ENCODE measurements at places on chromosomes 16 and 17. TPM values are rescaled to one million over a fixed set of nuclear protein-coding genes. Genes with fewer than 3 reads are reported as not detected.

DNA sequence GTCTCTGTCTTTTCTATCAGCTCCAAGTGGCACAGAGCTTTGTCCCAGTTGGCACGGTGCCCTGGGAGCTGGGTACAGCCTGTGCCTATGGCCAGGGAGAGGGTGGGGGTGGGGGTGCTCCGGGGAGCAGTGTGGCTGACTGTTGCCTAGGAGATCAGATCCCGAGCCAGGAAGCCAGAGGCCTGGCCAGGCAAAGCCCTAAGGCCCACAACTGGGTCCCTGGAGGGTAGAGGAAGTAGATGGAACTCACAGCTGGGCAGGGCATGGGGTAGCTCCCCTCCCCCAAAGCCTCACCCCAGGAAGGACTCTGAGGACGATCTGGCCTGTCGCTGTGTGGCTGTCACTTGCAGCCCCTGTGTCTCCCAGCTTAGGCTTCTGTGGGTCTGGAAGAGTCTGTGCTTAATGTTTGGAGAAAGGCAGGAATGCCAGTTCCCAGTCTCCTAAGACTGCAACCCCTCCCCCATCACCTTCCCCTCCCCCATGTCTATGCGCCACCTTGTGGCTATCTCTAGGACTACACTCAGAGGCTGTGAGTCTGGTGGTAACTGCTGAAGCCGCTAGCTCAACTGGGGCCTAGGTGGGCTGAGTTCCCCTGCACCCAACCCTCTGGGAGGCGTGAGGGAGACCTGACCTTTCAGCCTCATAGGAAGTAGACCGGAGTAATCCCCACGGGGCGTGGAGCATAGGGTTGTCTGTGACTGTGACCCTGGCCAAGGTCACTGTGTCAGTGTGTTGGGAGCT is 12.6 kb downstream of the THRA start:
- no peak for DNase-seq

DNA sequence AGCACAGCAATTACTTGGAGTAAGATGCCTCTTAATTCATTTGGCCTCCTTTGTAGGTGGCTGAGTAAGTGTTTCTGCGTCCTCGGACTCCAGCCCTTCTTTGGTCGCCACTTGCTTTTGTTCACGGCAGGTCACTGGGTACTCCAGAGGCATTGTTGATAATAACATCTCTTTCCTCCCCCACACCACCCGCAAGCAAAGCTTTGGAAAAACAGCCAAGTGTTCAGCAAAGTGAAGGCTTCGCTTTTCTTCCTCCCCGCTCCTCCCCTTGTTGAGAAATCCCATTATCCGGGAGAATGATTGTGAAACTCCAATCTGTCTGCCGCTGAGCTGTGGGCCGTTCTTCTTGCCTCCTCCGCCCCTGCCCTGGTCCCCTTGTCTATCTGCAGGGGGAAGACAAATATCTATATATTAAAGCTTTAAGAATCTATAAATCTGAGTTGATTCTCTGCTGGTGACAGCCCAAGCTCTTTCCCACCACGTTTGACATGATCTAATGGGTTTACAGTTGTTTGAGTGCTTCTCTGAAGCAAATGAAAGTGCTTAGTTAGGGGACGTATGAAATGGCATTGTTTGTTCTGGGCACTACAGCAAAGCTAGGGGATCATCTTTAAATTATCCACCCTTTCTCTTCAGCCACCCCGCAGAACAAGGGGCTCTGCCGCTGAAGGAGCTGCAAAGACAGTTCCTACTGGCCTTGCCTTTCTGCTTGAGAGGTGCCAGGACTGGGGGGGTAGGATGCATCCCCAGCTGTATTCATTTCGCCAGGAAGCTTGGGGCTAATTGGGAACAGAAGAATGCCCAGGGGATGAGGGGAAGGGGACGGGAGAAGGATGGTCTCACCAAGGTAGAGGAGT is 167.1 kb downstream of the CCDC182 start:
- no peak for DNase-seq

TVP23A gene
- 2.5 TPM for polyA plus RNA-seq

ABCC11 gene
- polyA plus RNA-seq = 0.36 TPM

KRT20 gene
- 0.17 TPM for polyA plus RNA-seq

PRR35 gene
- 16.5 TPM for polyA plus RNA-seq
